ENCODE measurements at places on chromosomes 1 and 21.

DNA sequence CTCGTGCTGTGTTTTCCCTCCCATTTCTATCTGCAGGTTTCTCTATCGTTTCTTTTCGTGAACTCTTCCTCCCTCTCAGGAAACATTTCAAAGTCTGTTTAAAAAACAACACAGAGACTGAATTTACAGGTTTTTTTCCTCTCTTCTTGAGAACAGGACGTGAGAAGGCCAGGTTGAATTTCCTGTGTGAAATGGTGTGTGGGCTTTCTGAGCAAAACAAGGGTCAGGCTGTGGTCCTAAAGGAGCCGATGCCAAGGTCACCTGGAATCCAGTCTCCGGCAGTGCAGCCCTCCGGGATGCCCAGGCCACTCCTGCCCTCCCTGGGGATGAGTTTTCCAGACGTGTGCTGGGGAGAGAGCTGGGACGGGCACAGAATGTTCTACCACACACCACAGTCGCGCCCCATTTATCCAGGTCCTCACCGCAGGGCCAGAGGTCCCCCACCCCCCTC, 62.7 kb upstream of the RUNX3 start:
- DNase-seq = no peak

DNA sequence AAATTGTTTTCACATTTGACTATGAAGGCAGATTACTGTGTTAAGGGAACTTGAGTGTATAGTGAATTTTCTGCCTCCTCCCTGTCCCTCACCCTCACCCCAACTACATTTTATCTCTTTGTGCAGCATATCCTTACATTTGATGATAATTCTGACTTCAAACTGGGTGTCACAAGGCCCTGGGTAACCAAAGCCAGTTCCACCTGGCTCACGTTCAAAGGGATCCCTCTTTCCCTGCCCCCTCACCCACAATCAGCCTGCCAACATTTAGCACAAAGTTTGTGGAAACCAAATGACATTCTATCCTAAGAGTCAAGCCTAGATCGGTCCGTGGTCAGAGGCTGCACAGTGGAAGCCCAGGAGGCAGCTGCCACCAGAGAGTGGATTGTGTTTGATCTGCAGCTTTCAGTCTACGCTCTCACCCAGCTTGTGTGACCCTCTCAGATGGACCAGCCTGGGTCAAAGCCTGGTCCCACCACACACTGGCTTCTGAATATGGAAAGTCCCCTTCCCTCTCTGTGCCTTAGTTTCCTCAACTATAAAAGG, 10.3 kb downstream of the KIAA0040 start:
- no peak for DNase-seq

DNA sequence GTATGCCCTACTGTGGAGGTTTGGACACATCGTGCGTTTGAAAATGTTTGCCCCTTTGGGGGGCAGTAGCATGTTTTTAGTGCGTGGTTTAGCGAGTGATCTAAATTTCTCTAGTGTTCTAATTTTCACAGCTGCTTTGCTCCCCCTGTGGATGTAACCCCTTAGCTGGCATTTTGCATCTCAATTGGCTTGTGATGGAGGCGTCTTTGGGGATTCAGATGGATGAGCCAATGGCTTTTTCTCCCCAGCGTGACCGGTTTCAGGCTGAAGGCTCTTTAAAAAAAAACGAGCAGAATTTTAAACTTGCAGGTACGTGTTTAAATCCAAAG, 836 bp downstream of the CDC7 start:
- DNase-seq = peak; percentile 35

GRCh38 chr1:213110349-213111300, 59.6 kb downstream of the RPS6KC1 start:
- no peak for DNase-seq

- no peak for DNase-seq
These were observed 20.0 kb downstream of the OLFML3 start for GRCh38 chr1:113999233-113999632.

GRCh38 chr1:101408212-101409042, 171.6 kb downstream of the S1PR1 start:
- no peak for DNase-seq

DNA sequence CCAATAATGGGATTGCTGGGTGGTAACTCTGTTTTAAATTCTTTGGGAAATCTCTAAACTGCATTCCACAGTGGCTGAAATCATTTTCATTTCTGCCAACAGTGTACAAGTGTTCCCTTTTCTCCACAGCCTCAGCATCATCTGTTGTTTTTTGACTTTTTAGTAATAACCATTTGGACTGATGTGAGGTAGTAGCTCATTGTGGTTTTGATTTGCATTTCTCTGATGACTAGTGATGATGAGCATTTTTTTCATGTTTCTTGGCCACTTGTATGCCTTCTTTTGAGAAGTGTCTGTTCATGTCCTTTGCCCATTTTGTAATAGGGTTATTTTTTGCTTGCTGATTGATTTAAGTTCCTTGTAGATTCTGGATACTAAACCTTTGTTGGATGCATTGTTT, 131.9 kb upstream of the B3GALT2 start:
- no peak for DNase-seq

GRCh38 chr1:100834777-100835660, 59.6 kb downstream of the EXTL2 start:
- DNase-seq = no peak

DNA sequence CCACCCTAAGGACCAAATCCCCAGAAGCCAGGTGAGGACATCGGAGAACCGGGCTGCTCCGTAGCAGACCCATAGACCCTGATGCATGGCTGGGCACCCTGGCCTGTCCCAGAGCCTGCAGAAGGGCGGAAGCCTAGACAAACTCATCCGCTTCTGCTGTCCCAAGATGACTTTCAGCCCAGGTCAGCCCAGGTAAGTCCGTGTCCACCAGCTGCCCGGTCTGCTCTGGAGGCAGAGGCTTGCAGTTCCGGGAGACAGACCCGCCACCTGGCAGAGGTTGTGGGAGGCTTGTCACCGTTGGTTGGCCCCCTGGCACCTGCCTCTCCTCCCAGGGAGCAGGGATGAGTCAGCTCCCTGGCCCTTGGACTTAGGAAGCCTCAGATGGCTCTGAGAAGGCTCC, 22.8 kb upstream of the POFUT2 start:
- no peak for DNase-seq

DNA sequence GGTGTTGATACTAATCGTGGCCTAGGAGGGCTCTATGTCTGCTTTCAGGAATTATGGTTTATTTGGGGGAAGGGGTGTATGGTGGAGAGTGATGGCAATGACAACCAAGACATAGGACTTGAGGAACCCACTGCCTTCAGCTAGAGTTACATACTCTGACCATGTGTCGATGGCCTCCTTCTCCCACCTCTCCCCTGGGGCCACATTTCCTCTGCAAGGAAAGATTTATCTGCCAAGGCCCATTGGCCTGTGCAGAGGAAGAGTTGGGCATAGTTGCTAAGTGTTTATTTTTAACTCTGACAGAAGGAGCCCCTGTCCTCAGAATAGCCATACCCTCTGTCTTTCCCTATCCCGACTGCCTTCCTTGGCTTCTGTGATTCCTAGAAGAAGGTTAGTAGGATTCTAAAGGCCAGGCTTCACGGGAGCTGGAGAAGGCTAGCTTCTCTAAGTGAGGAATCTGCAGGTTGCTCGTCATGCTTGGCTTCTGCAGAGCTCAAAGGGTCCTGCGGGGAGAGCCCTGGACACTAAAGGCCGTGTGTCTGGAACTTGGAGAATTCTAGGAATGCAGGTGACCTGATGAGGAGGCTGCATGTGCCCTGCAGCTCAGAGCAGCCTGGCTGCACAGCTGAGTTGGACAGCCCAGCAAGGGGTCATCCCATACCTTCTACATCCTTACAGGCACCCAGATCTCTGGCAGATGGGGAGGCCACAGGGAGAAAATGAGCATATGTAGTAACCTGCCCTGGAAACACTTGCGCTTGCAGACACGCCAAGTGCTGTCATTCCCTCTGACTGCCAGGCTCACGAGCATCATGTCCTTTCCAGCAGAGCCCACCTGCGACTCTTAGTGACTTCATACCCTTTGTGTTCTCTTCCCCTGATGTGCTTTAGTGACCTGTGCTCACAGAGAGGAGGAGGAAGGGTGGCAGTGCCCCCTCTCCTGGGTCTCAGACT, 9.7 kb downstream of the MAPKAPK2 start:
- no peak for DNase-seq

DNA sequence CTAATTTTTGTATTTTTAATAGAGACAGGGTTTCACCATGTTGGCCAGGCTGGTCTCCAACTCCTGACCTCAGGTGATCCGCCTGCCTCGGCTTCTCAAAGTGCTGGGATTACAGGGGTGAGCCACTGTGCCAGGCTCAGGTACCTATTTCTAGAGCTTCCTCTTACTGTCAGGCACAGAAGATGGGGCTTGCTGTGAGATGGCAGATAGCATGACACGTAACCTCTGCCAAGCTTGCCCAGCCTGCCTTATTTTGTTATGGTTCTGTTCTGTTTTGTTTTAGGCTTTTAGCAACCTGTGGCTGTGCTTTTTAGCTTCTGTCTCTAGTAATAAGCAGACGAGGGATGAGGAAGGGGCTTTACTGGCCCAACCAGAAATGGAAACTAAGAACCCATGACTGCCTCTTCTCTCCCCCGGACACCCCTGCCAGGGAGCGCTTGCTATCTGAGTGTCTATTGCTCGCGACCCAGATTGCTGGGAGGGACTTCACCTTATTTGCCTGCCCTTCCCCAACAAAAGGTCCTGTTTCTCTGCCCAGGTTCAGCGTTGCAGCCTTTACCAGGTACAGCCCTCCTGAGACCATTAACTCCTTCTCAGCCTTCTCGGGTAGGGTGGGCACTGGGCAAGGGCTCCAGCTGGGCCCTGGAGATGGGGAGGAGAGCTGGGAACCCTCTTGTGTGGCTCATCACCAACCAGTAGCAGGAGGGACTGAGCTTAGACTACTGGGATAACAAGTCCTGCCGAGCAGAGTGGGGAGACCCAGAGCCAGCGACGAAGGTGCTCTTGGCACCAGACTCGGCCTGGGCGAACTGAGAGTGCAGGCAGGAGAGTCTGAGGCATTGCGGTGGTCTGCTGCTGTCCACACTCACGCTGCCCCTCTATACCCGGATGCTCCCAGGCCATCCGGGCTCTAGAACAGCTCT, 13.5 kb upstream of the LGR6 start:
- no peak for DNase-seq

DNA sequence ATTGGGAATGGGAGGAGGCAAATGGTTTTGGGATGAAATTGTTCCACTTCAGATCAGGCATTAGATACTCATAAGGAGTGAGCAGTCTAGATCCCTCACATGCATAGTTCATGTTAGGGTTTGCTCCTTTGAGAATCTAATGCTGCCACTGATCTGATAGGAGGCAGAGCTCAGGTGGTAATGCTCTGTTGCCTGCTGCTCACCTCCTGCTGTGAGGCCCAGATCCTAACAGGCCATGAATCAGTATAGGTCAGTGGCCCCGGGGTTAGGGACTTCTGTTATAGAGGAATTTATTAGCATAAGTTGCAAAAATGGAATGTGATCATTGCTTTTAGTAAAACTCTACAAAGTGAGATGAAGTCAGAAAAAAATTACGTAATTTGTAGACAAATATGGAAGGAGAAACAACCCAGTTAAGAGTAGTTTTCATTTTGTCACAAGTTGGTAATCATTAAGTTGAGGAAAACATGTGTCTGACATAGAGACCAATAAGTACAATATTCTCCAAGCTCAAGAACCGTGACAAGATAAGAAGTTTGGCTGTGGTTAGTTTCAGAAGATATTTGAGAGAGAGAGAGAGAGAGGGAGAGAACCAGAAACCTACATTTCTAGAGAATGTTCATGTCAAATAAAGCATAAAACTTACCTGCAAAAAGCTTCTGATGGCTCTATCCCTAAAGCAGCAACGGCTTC, 689.7 kb upstream of the PRMT6 start:
- no peak for DNase-seq

GRCh38 chr1:185488808-185489207, 171.8 kb upstream of the IVNS1ABP start:
- no peak for DNase-seq

- DNase-seq = no peak
These were observed 61.0 kb upstream of the CSF1 start for GRCh38 chr1:109849655-109850054.

DNA sequence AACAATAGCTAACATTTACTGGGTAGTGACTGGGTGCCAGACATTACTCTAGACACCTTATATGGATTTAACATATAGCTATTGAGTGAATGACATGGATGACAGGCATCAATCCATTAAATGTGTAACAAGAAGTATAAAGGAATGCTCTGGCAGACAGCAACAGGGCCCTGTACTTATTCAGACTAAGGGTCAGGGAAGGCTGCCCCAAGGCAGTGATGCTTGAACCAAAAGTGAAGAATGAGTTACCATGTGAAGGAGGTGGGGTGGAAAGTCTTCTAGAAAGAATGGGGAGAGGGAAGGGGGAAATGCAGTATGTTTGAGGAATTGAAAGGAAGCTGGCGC, 8.3 kb upstream of the PTPRF start:
- no peak for DNase-seq

DNA sequence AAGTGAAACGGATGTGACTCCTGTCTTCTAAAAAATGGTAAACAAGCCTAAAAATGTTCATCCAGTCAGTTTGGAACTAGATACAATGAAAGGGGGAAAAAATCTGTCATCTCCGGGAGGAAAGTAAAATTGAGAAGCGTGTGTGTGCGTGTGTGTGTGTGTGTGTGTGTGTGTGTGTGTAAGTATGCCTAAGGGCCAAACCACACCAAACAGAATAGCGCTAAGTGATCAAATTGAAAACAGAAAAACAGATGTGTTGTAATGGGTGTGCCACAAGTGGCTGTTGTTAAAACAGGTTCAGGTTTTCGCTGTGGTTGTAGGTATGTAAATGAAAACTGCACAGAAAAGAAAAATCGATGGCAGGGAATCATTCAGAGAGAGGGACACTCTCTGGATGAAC, 106.7 kb downstream of the RNF220 start:
- DNase-seq = no peak

DNA sequence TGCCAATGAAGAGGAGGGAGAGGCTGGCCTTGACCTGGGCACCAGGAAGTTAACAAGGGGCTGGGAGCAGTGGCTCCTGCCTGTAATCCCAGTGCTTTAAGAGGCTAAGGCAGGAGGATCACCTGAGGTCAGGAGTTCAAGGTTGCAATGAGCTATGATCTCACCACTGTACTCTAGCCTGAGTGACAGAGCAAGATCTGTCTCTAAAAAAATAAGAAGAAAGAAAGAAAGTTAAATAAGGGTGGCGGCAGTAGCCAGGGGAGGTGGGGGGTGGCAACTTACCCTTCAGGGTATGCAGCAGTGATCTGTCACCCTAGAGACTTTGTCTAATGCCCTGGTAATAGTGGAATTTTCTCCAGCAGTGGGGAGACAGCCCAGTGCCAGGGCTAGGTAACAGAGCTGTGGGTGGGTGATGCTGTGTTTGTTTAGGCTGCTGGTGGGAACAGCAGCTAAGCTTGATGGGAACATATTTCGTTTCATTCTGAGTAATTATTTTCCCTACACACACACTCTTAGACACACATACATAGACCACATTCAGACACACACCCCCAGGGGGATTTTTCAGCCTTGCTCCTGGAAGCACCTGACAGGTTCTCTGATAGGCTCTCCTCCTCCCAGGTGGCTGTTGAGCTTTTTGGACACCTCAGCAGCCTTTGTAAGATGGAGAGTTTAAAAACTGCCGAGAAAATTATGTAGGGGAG, 11.3 kb upstream of the SYT6 start:
- DNase-seq = no peak
